ENCODE measurements at places on chromosomes 2 and 18.

GRCh38 chr2:201172279-201172678 lies 10.7 kb upstream of the CASP10 start:
- DNase-seq = no peak

DNA sequence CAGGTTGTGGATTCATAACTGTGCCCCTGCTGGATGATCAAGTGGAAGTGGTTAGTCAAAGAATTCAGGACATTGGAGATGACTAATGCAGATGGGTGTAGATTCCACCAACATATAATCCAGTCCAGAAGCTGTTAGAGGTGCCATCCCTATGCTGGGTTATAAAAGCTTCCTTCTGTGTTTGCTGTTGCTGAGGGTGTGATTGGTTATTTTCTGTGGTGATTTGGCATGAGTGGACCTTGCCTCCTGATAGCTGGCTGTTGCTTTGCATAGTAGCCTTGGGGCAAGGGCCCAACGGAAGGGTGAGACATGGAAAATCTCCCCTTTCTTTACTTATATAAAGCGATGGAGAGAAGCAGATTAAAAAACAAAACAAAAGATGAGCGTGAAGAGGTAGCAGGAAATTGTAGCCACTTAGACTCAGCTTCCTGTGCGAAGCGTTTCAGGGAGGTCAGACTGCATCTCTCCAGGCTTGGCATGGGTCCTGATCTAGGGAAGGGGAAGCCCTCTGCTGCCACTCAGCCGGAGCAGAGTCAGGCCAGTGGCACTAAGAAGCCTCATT lies 190.4 kb downstream of the FMNL2 start:
- DNase-seq = peak; percentile 14

GRCh38 chr2:28193630-28194403 lies 198.8 kb upstream of the FOSL2 start:
- DNase-seq = no peak

DNA sequence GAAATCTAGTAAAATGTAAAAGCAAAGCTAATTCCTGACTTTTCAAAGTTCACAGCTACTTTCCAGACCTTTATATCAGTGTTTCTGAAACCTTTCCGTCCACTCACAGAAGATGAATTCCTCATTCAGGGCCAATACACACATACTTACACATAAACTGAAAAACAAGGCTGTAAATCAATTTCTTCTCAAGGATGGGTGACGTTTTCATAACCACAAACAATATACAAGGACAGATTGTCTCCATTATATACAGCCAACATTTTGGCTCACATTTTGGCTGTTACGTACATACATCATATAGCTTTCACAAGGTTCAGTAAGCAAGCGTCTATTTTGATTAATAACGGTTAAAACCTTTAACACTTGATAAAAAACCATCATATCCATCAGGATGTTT lies 1.4 kb downstream of the RPRD1A start:
- DNase-seq = peak; percentile 36

DNA sequence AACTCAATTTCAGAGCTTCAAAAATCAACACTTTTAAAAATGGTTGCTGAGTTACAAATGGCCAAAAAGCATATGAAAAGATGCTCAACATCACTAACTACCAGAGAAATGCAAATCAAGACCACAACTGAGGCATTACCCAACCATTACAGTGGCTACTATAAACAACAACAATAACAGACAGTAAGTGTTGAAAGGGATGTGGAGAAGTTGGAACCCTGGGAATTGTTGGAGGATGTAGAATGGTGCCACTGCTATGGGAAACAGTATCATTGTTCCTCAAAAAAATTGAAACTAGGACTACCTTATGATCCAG lies 173.3 kb upstream of the SPRED2 start:
- DNase-seq = no peak

- no peak for DNase-seq
These were observed 547.1 kb upstream of the ZEB2 start for GRCh38 chr2:145066856-145067548.

DNA sequence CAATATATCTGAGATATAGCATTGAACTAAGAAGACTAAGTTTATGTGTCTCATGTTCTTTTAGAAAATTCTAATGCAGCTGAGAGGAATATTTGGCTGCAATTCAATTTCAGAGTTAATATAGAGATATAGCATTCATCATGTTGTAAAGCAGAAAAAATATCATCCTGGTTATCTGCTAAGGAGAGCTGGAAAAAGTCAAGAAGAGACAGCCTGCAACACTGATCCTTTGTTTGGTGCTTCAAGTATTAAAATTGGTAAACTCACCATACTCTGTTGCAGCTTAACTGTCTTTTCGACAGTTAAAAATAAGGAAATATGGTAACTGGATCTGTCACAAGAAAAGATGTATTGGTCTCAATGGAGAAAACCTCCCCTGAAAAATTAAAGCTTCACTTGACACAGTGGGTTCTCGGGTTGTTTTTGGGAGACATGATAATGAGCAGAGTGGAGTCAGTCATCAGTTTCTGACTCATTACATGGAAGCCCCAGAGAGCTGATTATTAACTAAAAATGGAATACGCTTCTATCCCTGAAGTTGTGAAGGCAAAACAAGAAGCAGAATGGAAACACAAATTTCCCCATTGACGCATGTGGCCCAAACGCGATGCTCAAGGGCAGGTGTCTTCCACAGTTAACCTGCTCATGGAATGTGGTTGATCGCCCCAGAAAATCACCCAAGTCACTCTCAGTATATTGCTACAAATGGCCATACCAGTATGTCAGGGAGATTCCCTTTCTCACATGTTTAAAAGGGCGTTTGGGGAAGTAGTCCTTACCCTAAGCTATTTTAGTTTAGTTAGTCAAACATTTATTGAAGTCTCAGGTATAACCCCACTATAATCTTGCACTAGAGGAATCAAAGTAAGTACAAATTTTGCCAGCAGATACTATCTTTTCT lies 8.2 kb downstream of the BCL2 start:
- no peak for DNase-seq

All from NCI-H510A treated with DMSO at 0.1 percent for 48 hours (cell line).